ENCODE measurements at places on chromosomes 1 and 21. TPM values are rescaled to one million over a fixed set of nuclear protein-coding genes. Genes with fewer than 3 reads are reported as not detected.

The SYPL2 gene
- 0.42 TPM for total RNA-seq

DNA sequence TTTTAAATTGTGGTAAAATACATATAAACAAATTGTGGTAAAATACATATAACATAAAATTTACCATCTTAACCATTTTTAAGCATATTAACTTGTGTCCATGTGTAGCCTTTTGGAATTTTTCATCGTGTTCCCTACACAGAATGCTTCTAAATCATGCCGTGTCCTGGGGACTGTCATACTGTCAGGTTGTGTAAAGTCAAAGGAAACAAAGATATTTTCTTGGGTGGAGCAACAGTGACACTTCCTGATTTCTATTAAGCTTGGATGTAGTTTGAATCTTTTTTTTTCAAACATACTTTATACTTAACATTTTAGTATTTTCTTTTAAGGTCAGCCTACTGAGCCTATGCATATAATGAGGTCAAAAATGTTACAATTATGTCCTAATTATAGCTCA is 32.3 kb downstream of the DOP1B start:
- no peak overlapping the region for H3K4me3 ChIP-seq
- peaks cover 3% of the 10 kb centered on the region for H3K27me3 ChIP-seq
- no peak for DNase-seq
- H3K4me1 ChIP-seq, result no peaks in the 10 kb centered on the region
- no peaks in the 10 kb centered on the region for H3K36me3 ChIP-seq

The FGR gene
- not detected for total RNA-seq

GRCh38 chr1:33583567-33583966 is 111.1 kb downstream of the ZSCAN20 start:
- H3K36me3 ChIP-seq, result no peaks in the 10 kb centered on the region
- H3K27ac ChIP-seq, result no peak overlapping the region
- DNase-seq, result no peak
- H3K4me1 ChIP-seq, result no peaks in the 10 kb centered on the region
- H3K27me3 ChIP-seq, result no peaks in the 10 kb centered on the region
- no peak overlapping the region for H3K4me3 ChIP-seq

DNA sequence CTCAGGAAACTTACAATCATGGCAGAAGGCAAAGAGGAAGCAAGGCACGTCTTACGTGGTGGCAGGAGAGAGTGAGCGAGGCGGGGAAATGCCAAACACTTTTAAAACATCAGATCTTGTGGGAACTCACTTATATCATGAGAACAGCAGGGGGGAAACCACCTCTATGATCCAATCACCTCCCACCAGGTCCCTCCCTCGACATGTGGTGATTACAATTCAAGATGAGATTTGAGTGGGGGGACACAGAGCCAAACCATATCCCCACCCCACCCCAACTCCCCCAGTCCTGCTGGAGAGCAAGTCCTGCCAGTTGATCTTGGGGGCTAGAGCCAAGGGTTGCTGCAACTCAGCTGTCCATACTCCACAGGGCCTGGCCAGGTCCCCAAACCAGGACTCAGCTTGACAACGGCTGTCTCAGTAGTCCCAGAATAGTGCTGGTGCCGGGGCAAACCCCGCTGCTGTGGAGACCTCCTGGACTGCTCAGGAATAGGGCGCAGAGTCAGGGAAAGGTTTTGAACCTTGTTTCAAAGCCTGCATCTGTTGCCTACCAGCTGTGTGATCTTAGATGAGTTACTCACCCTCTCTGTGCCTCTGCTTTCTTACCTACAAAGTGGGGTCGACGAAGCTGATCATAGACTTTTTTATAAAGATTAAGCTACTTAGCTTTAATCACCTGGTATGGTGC is 79.5 kb downstream of the STUM start:
- no peaks in the 10 kb centered on the region for H3K36me3 ChIP-seq
- H3K27me3 ChIP-seq, result no peaks in the 10 kb centered on the region
- H3K4me1 ChIP-seq, result peaks cover 16% of the 10 kb centered on the region
- no peak for DNase-seq
- H3K27ac ChIP-seq, result no peak overlapping the region
